RPMI7951 (cell line): ENCODE measurements at places on chromosomes 11 and 22. TPM values are rescaled to one million over a fixed set of nuclear protein-coding genes. Genes with fewer than 3 reads are reported as not detected.

GRCh38 chr22:28116219-28116673 lies 197.2 kb upstream of the PITPNB start:
- peak; percentile 49 for DNase-seq

DNA sequence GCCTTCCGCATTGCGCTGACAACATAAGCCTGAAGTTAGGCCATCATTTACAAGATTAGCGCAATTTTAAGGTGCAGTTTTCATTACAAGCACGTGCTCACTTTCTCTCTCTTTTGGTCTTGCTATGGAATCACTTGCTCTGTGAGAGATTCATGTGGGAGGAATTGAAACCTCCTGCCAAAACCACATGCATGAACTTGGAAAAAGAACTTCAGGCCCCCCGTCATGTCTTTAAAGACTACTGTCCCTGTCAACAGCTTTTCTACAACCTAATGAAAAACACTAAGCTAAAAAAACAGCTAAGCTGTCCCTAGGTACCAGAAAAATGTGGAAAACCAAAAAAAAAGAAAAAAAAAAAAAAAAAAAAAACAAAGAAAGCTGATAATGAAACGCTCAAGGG lies 1707.6 kb upstream of the RAG2 start:
- no peak for DNase-seq

GRCh38 chr11:108733479-108734116 lies 68.7 kb downstream of the DDX10 start:
- DNase-seq: peak; percentile 82

DNA sequence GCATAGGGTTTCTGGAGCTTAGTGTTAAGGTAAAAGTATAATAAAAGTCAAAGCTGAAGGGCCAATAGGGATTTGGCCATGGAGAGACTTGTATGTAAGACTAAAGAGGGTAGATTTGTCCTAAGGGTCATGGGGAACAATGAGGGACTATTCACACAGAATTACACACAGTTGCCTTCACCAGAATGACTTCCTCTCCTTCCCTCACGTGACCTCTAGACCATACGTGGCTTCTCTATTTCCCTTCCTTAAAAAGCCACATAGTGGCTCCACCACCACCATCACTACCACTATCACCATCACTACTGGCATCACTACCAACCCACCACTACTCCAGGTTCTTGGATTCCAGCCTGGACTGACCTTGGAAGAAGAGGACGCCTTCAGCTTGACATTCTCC lies 2.8 kb downstream of the HPX start:
- DNase-seq: no peak

DNA sequence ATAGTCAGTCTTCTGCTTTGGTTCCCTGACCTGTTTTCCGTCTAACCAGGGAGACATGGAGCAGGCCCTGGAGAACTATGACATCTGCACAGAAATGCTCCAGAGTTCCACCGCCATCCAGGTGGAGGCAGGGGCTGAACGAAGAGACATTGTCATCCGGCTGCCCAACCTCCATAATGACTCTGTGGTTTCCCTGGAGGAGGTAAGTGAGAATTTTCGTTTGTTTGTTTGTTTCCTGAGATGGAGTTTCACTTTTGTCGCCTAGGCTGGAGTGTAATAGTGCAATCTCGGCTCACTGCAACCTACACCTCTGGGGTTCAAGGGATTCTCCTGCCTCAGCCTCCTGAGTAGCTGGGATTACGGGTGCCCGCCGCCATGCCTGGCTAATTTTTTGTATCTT lies 52.9 kb downstream of the CABIN1 start:
- DNase-seq: no peak

DNA sequence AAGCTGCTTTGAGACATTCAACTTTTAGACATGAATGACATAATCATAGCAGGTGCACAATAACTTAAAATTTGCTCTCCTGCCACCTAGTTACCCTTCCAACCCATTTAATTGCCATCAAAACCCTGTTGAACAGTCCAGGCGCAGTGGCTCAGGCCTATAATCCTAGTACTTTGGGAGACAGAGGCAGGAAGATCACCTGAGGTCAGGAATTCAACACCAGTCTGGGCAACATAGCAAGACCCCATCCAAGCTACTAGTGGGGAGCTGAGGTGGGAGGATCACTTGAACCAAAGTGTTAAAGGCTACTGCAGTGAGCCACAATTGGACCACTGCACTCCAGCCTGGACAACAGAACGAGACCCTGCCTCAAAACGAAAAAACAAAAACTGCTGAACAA lies 4.0 kb upstream of the PHF21A start:
- no peak for DNase-seq

- no peak for DNase-seq
Measured at GRCh38 chr22:19635644-19636043, 78.7 kb upstream of the SEPTIN5 start.

DNA sequence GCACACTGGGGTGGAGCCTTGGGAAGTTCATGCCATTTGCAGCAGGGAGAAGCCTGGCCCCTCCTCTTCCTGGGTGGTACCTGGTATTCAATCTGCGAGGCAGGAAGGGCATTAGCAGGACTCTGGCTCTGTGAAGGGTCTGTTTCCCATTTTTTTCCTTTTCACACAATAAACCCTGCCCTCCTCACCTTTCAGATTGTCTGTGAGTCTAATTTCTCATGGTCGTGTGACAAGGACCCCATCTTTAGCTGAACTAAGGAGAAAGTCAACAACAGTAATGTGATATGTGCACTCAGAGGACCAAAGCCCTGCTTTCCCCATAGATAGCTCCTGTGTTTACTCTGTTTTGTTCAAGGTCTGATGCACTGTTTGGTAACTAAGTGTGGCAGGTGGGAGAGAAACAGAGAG lies 26.6 kb upstream of the CASP4 start:
- DNase-seq: peak; percentile 7

DNA sequence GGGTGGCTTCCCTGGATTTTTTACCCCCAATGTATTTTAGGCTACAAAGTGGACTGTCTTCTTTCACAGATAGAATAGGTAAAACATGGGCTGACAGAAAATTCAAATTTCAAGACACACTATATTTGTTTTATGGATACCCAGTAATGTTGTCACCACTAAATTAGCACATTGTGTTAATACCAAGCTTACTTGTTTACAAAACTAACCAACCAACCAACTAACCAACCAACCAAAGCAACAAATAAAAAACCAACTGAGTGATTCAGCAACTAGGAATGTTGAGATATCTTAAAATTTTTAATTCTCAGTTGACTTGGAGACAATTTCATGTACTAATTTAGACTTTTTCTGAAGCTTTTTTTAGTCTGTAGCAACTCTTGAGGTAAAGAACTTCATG lies 69.3 kb upstream of the CTSC start:
- no peak for DNase-seq

GRCh38 chr11:67054346-67054835 lies 2.3 kb upstream of the RHOD start:
- peak; percentile 87 for DNase-seq

GRCh38 chr22:24285245-24285644 lies 14.6 kb downstream of the SPECC1L start:
- peak; percentile 81 for DNase-seq

Gene FADD
- total RNA-seq: 36.0 and 36.5 TPM in 2 replicates

Gene HTR3A
- not detected in 2 replicates for total RNA-seq

Gene GAL3ST1
- not detected in 2 replicates for total RNA-seq

DNA sequence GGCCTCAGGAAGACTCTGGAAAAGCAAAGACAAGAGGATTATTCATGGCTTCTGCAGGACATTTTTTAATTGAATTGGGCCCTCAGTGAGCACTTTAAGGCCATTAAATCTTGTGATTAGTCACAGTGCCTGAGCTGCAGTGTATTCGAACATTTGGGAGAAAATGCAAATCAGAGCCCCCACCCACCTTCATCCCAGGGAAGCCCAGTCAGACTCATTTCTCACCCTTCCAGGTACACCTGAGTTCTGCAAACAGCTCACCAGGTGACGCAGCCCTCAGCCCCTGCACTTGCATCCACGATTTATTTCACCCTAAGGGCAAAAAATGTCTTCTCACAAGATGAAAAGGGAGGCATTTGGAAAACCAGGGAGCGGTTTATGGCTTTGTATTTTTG lies 128.7 kb downstream of the MPPED1 start:
- no peak for DNase-seq

- DNase-seq: no peak
Measured at GRCh38 chr11:44306918-44307244, 3.1 kb downstream of the ALX4 start.

Gene MYEOV
- total RNA-seq: 8.3 and 9.5 TPM in 2 replicates

- DNase-seq: no peak
Measured at GRCh38 chr11:2208691-2209369, 37.2 kb upstream of the TH start.

DNA sequence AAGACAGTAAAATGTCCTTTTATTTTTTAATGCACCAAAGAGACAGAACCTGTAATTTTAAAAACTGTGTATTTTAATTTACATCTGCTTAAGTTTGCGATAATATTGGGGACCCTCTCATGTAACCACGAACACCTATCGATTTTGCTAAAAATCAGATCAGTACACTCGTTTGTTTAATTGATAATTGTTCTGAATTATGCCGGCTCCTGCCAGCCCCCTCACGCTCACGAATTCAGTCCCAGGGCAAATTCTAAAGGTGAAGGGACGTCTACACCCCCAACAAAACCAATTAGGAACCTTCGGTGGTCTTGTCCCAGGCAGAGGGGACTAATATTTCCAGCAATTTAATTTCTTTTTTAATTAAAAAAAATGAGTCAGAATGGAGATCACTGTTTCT lies 1.1 kb upstream of the CCND1 start:
- no peak for DNase-seq

Gene CSNK2A3
- total RNA-seq: 1.7 and 1.8 TPM in 2 replicates

DNA sequence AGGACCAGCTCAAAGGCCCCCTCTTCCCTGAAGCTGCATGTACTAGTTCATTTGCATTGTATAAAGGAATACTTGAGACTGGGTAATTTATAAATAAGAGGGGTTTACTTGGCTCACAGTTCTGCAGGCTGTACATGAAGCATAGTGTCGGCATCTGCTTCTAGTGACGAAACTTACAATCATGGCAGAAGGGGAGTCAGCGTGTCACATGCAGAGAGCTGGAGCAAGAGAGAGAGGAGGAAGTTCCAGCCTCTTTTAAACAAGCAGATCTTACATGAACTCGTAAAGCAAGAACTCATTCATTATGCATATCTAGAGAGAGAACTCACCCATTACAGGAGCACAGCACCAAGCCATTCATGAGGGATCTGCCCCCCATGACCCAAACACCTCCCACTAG lies 7.1 kb upstream of the HMGXB4 start:
- DNase-seq: no peak

DNA sequence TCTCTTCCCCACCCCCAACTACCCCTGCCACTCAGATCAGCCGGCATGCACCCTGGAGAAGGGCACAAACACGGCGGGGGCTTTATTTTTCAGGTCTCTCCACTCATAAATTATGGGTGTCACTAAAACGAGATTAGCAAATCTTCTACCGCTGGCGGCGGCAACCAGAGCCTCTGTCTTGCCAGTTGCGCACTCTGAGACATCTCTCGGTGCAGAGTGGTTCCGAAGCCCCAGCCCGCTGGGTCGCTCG lies 125.3 kb upstream of the C11orf58 start:
- no peak for DNase-seq

GRCh38 chr22:30511109-30511508 lies 5.6 kb upstream of the SEC14L4 start:
- no peak for DNase-seq

Gene OSBP2
- total RNA-seq: 4.3 and 5.9 TPM in 2 replicates

DNA sequence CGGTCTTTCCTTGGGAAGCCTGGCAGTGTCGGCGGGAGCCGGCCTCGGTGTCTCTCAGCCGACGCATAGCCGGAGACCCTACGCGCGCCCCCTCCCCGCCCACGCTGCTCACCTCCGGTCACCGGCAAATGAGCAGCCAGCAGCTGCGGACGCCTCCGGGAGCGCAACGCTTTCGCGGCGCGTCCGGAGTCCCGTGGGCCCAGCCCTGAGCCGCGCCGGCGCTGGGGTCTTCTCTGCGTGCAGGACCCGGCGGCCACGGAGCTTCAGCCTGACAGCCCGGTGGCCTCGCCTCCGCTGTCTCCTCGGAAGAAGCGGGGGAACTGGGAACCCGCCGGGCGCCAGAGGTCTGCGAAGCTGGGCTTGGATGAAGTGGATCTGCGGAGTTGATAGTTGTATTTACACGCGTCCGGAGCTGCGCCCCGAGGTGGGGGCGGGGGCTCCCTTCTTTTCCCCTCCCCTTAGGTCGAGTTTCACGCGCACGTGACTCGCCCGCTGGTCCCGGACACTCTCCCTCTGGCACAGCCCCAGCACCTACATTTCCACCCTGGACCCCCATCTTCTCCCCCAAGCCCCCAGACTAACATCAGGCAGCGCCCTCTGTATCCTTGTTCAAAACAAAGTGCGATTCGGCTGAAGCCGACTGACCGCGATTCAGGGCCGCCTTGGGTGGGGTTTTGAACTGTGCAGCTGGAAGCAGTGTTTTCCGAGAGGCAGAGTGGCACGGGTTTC lies at the start of gene SLC43A1:
Gene SLC43A1, minus strand, starts transcription at position 371 of the 729 bp plus-strand sequence. CDS start 1,591 bp downstream, outside the sequence.
- peak; percentile 62 for DNase-seq

DNA sequence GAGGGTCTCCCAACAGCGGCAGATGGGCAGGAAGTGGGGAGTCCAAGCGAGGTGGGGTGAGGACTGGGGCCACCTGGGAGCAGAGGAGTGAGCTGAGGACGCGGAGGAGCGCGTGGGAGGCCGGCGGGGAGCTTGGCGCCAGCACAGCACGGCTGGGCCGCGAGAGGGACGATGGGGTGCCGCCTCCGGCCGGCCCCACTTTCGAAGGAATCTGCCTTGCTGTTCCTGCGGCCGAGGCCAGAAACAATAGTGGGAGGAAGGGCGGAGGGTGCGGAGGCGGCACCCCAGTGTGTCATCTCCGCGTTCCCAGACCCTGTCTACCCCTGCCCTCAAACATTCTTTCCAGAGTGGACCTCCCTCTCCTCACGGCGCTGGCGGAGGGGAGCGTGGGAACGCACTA lies 5.5 kb downstream of the INS start:
- DNase-seq: no peak

DNA sequence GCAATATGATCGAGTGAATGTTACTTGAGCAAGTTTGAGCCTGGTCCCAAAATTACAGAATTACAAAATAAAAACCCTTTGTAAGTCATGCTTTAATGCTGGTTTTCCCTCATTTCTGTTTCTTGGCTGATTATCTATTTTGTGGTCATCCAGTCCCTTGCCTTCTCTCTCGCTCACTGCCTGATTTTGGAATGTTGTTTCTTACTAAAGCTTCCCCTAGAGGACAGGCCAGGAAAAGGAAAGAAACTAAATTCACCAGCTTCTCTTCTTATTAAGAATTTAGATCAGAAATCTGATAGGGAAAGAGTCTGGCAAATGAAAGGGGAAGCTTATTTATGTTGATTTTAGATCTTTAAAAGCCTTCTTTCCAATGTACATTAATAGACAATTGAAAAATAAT lies 16.6 kb upstream of the BDNF start:
- peak; percentile 65 for DNase-seq
